ENCODE measurements at places on chromosomes 7 and 10.

DNA sequence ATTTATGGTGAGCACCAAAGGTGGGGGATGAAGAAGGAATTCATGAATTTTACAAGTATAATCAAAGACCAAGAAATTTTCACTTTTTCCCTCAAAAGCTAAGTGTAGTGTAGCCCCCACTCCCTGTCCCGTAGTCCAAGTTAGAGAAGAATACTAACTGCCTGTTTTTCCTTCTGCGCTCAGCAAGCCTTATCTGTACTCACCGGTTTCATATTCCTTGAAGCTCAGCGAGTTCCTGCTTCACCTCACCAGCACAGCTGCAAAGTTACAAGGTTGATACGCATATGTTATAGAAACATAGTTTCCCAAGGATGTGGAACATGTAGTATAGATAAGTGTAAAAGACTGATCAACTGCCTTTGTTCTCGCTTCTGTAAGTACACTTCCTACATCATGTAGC lies 16.0 kb upstream of the ZNF33B start:
- DNase-seq, result no peak

- no peak for DNase-seq
Measured at GRCh38 chr10:122057841-122058413, 69.0 kb downstream of the TACC2 start.

DNA sequence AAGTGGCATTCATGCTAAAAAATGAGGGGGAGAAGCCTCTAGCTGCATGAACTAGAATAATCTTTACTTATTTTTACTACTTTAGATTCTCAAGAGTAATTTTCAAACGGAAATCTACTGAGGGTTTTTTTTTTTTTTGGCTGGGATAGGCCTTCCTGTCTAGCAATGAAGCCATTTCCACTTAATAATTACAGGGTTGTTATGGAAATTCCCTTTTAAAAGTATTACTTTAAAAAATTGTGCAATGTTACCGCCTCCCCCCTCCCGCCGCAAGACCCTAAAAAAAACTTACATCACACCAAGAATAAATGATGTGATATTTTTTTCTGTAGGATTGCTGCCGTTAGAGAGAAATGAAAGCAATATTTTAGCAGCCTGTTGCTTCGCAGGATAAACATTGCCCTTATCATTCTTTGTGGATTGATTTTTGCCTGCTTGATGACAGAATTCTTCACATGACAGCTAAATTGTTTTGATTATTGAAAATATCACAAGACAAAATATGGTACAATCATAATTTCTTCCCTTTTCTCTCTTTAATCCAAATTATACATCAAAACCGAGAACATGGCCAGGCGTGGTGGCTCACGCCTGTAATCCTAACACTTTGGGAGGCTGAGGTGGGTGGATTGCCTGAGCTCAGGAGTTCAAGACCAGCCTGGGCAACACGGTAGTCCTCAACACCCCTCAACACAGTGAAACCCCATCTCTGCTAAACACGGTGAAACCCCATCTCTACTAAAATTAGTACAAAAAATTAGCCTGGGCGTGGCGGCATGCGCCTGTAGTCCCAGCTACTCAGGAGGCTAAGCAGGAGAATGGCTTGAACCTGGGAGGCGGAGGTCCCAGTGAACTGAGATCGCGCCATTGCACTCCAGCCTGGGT lies 32.8 kb downstream of the ARL4A start:
- DNase-seq, result no peak

DNA sequence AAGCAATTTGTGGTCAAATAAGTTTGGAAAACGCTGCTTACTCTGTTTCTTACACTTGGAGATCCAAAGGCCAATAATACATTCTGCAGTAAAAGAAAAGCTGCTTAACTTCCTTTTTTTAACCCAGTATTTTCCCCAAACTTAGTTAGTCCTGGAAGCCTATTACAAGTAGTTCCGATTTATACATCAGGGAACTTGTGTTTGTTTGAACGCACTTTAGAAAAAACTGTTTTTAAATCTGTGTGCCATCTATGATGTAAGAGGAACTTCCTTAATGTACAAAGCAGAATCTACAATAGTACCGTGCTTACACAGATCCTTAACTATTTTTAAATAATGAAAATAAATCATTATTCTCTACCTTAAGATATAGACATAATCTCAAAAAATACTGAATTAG lies 23.0 kb downstream of the SFR1 start:
- DNase-seq, result no peak

DNA sequence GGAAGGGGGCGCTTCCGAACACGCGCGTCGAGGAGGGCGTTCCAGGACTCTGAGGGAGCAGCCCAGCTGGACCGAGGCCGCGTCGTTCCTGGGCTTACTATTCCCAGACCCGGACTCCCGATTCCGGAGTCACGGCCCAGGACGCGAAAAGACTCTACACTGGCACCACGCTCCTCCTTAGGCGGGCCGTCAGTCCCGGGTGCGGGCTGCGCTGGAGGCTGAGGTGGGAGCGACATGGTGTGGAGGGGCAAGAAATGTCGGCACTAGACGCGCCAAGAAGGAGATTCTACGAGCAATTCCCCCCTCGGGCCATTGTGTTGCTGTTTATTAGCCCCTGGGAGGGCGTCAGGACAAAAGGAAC lies 584 bp upstream of the RUNDC3B start:
- no peak for DNase-seq

GRCh38 chr7:20417675-20418382 lies 87.1 kb downstream of the ITGB8 start:
- DNase-seq, result no peak

DNA sequence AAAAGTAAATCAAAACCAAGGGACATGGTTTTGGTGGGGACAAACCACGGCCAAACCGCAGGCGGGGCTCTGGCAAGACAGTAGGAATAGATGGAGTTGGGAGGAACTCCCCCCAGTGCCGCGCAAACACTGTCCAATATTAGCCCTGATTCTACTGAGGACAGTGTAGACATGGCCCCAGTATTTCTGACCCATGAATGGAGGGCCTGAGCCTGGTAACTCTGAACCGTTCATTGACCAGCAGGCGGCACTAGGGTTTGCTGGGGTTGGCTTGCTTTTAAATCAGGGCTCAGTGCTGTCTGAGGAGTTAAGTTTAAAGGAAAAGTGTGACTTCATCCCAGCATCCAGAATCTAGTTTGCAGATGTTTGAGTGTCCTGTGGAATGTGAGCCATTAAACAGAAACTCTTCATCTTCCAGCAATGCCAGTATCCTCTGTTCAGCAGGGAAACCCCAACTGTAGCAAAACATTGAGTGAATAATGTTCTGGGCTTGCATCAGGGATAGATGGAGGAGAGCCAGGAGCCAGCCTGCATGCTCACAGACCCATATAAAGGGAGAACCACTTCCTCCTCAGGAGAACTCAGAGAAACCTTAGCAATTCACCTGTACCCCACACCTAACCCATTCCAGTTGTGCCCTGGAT lies 147.4 kb upstream of the PRSS58 start:
- DNase-seq, result no peak

GRCh38 chr7:1218541-1219165 lies 14.0 kb upstream of the UNCX start:
- DNase-seq, result no peak

DNA sequence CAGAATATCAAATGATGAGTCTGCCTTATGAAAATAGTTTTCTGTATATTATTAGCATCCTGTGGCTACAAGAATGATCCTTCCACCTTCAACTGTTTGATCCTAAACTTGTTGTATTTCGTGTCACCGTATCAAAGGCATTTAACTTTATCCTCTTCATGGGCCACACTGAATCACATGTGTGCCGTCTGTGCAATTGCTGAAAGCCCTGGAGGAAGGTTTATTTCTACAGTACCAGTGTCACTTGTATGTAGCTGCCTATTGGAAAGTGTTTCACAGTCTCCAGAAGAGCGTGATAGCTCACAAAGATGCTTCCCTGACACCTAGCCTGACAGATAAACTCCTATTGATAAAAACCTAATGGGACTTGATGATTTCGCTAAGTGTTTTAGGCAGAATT lies 94.5 kb downstream of the ITGA8 start:
- no peak for DNase-seq

DNA sequence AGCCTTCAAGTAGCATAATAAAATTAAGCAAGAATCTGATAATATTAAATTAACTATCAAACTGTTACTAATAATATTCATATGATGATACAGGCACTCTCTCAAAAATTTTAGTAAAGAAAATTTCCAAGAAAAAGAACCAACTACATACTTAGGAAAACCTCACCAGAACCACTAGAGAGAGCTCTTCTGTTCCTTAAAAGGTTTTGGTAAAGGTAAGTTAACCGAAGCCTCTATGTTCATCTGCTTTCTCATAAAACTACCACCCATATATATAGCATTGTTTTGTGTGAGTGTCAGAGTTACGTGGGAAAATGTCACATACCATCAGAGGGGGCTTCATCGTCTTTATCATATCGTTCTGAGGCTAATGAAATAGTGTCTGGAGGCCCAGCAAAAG lies 20.7 kb downstream of the SKAP2 start:
- no peak for DNase-seq

DNA sequence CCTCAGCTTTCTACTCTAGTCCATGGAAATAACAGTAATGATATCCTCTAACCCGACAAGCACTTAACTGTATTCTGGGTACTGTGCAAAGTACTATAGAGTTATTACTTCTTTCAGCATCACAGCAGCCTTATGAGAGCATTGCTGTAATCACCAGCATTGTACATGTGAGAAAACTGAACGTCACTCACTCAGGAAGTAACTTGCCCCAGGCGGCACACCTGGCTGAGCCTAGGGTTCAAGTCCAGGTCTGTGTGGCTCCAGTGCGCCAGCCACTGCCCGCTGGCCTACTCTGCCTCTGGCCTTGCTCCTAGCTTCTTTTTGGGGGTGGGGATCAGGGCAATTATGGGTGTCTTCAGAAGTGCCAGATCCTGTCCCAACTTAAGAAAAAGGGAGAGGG lies 50.5 kb downstream of the ZMIZ1 start:
- DNase-seq, result no peak

GRCh38 chr10:103745341-103746247 lies 109.8 kb downstream of the SH3PXD2A start:
- no peak for DNase-seq

- no peak for DNase-seq
Measured at GRCh38 chr10:75801121-75801520, 369.7 kb downstream of the LRMDA start.

- DNase-seq, result no peak
Measured at GRCh38 chr10:105001269-105001668, 360.2 kb downstream of the SORCS3 start.

GRCh38 chr7:99791021-99791420 lies 7.0 kb upstream of the CYP3A4 start:
- DNase-seq, result no peak

DNA sequence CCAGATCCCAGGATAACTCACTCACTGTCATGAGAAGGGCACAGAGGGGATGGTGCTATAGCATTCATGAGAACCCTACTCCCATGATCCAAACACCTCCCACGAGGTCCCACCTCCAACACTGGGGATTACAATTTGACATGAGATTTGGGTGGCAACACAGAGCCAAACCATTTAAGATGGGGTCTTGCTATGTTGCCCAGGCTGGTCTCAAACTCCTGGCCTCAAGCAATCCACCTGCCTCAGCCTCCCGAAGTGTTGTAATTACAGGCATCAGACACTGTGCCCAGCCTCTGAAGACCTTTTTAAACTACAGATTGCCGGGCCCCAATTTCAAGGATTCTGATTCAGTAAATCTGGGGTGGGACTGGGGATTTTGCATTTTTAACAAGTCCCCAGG lies 98.5 kb downstream of the BAMBI start:
- DNase-seq, result no peak

- no peak for DNase-seq
Measured at GRCh38 chr10:5614155-5614721, 52.2 kb downstream of the ASB13 start.

DNA sequence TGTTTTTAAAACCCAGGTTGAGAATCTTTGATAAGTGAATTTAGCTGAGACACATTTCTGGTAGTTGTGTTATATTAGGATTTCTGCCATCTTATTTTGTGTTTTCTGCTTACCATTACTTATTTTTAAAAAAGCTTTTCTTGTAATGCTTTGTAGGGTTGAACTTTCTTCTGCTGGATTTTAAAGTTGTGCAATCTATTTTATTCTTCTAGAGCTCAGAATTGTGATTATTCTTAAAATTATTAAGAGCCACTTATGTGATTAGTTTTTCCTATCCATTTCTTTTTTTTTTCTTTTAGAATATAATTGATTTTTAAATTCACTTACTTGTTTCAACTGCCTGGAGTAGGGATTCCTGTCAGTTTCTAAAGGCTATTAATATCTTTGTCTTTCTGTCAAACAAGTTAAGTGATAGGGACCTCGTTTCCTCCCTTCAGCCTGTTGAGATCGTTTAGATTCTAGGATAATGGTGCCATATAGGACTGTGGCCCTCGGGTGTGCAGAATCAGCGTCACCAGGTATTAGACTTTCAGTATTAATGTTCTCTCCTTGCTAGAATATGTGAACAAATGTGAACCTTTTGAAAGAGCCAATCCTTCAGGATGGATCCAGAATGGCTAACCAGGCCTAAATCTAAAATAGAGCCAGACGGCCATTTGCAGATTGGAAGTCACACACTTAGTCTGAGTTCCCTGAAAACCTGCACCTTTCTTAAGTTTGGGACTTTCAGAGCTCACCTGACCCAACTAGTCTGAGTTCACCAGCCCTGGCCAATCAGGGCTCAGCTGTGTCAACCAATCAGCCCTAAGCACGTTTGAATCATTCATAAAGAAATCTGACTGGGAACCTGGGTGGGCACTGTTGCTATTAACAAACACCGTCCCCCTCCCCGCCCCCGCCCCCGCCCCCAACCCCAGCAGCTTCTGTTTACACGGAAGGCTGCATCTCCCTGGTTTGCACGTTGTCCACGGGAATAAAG lies 26.2 kb downstream of the CUX1 start:
- DNase-seq, result no peak

DNA sequence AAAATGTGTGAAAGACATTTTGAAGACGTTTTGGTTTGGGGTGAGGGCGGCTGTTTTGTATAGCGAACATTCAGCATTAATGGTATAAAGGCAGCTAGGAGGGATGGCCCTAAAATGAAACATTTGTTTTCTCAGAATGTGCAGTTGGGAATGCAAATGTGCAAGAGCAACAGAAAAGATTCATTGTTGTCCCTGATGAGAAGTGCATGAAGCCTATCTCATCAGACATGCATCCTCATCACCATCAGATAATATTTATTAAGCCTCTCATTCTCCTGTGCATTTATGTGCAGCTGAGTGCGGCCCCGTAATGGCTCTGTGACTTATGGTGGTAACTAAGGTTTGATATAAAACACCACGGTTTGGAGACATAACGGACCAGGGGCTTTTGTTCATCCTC lies 199.5 kb downstream of the GFRA1 start:
- no peak for DNase-seq

DNA sequence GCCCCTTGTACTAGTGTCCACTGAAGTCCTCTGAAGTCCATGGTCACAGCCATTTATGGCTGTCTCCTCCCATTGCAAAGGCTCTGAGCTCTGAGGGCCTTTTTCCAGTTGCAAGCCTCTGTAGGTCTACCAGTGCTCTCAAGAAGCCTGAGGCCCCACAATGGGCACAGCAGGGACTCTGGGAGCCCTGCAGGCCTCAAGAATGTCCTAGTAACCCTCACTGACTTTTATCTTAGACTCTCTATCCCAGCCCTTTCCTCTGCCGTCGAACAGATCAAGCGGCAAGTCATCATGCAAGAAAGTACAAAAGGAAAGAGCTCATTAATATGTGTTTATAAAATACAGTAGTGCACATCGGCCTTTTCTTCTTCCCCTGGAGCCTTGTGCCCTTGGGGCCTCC lies 23.4 kb downstream of the VWA2 start:
- DNase-seq, result no peak

GRCh38 chr10:128242641-128243040 lies 116.4 kb upstream of the MKI67 start:
- no peak for DNase-seq

Measured in hypothalamus (tissue), 51 donors.